ENCODE measurements at places on chromosomes 3 and 15.

DNA sequence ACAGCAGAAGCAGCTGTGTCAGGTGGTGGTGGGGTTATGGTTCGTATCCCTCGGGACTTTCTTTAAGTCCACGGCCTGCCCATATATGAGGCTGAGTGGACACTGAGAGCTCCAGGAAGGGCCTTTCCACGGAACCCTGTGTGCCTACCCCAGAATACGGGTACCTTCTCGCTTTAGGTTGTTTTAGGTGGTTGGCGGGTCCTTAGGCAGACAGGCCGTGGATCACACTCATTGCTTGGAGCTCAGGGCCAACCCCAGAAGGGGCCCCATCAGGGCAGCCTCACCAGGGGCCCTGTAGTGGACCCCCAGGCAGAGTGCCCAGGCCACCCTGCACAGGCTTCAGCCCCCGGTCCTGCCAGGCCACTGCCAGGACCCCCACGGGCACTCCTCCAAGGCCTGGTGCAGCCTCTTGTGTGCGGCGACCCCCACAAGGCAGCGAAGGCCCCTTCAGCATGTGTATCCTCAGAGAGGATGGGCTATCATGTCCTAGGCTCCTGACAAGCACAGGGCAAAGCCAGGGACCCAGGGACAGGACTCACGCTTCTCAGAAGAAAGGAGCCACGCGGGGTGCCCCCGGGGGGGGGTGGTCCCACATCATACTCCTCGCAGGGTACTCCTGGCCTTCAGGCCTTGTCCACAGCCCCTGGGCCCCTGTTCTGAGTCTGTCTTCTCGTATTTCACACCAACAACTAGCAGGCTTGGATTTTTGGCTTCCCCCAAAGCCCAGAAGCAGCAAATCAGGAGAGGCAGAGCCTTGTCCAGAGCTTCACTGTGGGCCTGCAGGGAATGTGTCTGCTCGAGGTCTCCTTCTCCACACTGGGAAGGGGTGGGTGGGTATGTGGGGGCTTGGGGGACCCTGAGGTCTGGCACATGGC lies 93.4 kb downstream of the LRRK1 start:
- no peak for DNase-seq

- no peak for DNase-seq
Observed at GRCh38 chr3:65145680-65146079, 457.9 kb upstream of the ADAMTS9 start.

DNA sequence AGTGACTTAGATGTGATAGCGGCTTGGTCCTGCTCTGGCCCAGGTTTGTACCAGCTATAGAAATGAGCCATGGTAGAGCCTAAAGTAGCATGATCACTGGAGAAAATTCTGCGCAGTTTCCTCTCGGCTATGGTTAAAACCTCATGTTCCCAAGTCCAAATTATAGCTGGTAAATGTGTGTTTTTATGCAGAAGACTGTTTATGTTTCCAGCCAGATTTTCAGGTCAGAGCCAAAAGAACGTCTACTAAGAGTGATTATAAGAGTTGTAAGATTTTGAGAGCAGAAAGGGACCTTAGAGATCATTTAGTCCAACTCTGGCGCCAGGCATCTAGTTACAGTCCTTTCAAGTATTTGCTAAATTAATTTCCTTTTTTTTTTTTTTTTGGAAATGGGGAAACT lies 333.7 kb downstream of the LPP start:
- no peak for DNase-seq

- no peak for DNase-seq
Observed at GRCh38 chr3:157070678-157070999, 89.3 kb downstream of the CCNL1 start.

- DNase-seq, result no peak
Observed at GRCh38 chr3:112651071-112651470, 10.1 kb upstream of the CCDC80 start.

GRCh38 chr15:82058026-82058425 lies 12.2 kb upstream of the MEX3B start:
- DNase-seq, result no peak

GRCh38 chr15:79620112-79620857 lies 188.1 kb downstream of the MINAR1 start:
- DNase-seq, result no peak

- no peak for DNase-seq
Observed at GRCh38 chr3:100693225-100693624, 16.1 kb upstream of the TFG start.

DNA sequence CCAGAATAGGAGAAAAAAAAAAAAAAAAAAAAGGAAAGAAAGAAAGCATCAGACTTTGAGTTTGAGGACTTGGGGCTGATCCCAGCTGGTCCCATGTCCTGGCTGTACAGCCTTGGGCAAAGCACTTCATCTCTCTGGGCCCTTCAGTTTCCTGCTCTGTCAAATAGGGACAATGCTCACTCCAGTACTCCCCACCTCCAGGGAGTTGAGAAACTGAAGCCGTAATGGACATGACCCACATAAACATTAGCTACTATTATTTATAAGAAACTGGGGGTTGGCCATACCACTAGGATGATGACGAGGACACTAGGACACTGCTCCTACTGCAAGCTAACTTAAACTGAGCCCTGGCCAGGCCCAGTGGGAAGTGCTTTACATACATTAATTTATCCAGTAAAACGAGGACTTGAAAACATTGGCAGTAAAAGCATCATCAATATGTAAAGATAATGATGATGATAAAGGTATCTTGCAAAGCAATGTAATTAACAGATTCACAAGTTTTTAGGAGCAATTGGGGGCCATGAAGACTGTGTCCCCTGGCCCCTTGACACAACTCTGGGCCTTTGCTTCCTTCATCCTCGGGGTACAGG lies 22.9 kb upstream of the SMAD6 start:
- DNase-seq, result no peak

GRCh38 chr15:52728899-52729298 lies 49.7 kb upstream of the ATOSA start:
- no peak for DNase-seq

DNA sequence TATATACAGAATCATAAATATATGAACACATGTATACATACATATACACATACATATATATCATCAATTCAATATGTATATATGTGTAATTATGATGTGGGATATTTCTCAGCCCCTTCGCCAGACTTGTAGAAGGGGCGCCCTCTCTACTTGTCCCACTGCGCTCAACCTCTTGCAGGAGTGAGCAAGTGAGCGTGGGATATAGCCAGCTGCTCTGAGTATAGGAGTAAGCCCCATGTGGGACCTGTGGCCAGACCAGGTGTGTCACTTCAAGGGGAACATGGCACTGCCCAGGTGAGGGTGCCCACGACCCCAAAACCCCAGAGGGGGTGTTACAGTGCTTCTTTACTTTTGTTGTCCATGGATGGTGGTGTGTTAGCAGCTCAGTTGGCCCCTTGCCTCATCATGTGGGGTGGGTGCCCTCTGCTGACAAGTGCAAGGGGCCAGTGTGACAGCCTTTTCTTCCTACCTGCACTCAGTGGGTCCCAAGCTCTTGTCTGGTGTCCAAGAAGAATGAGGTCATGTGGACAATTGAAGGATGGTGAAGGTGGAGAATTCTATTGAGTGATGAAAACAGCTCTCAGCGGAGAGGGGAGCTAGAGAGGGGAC lies 304.1 kb downstream of the UNC13C start:
- DNase-seq, result no peak

DNA sequence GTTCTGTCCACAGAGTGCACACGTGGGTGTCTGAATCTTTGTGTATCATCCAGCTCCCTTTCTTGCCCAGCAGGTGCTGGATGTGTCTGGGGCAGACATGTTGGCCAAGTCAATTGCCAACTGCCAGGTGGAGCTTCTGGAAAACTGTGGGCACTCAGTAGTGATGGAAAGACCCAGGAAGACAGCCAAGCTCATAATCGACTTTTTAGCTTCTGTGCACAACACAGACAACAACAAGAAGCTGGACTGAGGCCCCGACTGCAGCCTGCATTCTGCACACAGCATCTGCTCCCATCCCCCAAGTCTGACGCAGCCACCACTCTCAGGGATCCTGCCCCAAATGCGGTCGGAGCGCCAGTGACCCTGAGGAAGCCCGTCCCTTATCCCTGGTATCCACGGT lies 12.5 kb upstream of the RPP14 start:
- DNase-seq, result no peak

GRCh38 chr3:10646531-10647335 lies 141.3 kb upstream of the ATP2B2 start:
- no peak for DNase-seq

DNA sequence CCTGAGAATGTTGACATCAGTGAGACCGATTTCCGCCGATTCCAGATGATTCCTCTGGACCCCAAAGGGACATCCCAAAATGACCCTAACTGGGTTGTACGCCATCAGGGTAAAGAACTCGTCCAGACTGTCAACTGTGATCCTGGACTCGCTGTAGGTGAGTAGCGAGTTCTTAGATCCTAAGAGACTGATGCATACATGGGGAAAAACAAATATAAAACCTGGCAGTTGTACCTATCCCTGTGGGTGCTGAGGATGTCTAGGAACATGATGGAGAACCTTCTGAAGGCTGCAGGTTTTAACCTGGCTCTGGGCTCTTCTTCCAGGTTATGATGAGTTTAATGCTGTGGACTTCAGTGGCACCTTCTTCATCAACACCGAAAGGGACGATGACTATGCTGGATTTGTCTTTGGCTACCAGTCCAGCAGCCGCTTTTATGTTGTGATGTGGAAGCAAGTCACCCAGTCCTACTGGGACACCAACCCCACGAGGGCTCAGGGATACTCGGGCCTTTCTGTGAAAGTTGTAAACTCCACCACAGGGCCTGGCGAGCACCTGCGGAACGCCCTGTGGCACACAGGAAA lies 12.3 kb downstream of the THBS1 start:
- DNase-seq, result no peak

DNA sequence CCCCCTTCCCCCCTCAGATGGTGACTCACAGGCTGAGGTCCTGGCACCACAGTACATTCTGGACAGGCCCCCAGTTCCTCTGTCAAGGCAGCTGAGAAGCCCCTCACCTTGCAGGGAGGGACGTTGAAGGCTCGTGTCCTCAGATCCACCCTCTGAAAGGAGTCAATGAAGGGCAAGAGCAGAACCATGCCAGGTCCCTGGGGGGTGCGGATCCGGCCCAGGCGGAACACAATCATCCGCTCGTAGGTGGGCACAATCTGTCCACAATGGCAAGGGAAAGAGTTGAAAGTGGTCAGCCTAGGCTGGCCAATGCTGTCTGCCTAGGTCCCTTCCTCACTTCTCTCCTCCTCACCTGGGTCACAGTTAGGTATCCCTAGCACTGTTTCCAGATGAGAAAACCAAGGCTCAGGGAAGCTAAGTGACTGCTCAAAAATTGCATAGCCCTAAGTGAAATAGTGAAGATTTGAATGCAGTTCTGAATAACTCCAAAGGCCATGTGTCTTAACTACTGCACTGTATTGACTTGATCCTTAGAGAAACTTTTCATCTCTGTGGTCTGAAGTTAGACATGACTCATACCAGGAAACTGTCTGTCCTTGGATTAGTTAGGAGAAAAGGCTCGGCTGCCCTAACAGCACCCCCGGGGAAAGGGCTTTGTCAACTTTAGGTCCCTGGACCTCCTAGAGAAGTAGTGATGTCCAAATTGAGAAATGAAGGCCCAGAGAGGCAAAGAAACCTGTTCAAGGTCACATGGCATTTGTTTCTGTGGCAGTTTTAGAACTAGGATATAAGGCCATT lies 2.9 kb downstream of the STOML1 start:
- no peak for DNase-seq

DNA sequence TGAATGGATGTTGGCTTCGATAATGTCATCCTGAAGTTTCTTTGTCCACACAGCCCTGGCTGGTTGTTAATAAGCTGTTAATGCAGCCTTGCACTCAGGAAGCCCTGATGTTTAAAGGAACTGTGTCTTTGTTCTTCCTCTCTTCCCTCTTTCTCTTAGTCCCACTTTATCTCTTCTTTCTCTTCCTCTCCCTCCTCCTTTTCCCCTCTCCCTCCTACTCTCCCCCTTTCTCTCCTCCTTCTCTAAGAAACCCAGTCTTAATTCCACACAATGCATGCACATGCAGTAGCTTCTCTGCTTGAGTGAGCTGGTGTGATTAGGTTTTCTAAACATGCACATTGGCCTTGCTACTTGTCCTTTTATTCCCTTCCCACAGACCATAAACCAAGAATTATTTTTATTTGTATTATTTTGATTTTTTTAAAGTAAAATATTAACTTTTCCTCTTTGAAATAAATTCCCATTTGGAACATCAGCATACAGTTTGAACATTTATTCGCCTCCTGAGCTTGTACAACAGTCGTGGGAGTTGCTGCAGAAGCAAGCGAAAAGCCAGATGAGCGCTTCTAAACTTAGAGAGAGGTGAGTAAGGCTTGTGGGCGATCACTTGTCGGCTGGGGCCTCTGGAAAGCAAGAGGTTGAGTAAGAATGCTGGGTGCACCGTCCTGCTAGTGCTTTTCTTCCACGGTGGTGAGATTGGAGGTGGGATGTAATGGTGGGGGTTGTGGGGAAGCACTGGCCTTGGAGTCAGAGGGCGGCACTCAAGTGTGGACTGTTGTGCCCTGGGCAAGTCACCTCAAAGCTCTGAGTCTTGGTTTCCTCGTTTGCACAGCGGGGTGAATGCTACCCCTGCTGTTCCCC lies 7.2 kb downstream of the GHRL start:
- no peak for DNase-seq

- DNase-seq, result no peak
Observed at GRCh38 chr3:15601046-15601398, 347 bp downstream of the HACL1 start.

GRCh38 chr15:63727542-63727941 lies 106.2 kb downstream of the HERC1 start:
- DNase-seq, result no peak

GRCh38 chr3:3927965-3928364 lies 128.7 kb downstream of the LRRN1 start:
- DNase-seq, result no peak

DNA sequence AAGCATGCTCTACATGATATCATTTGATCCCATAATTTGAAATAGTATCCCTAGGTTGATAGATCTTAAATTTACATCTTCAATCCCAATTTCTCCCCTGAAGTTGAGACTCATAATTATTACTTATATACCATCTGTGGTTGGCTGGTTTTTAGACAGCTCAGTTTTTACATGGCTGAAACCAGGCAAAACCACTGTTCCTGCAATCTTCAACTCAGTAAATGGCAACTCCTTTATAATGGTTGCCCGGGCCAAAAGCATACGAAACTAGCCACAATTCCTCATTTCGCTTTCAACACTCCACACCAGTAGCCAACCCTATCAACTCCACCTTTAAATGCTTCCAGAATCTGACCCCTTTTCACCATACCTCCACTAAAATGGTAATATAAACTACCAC lies 118.5 kb downstream of the TGFBR2 start:
- DNase-seq, result no peak

DNA sequence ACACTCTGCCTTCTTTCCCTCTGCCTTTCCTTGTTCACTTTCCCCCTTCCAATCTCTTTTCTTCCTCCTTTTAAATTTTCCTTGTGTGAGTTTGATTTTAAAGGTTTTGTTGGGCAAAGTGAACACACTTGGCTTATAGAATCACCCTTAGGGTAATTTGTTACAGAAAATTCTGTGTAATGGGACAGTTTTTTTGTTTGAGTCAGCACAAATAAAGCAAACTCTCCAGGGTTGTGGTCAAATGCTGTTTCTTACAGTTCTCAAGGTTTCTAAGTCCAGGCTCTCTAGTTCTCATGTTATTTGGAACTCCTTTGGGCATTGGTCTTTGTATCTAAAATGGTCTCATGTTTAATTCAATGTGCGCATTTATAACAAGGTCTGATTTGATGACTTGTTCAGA lies 307.1 kb downstream of the PTPRG start:
- no peak for DNase-seq

- DNase-seq, result no peak
Observed at GRCh38 chr15:90921887-90922286, 10.5 kb downstream of the HDDC3 start.
